Ovary (tissue), 10 donors: ENCODE measurements at places on chromosomes 12 and 14. TPM values are rescaled to one million over a fixed set of nuclear protein-coding genes. Genes with fewer than 3 reads are reported as not detected.

Gene CLEC4D
- total RNA-seq, result not detected

Gene ARG2
- 3.4 TPM for total RNA-seq

Gene TNS2
- total RNA-seq, result 88.7 TPM

Gene FERMT2
- 92.5 TPM for total RNA-seq

Gene CMKLR1
- 2.2 TPM for total RNA-seq

Gene ASCL4
- total RNA-seq, result not detected

Gene BBOF1
- total RNA-seq, result 7.1 TPM

Gene TSPAN19
- not detected for total RNA-seq

Gene MFAP5
- total RNA-seq, result not detected

Gene SMCO2
- total RNA-seq, result not detected

Gene NPFF
- not detected for total RNA-seq

Gene SCN8A
- 2.9 TPM for total RNA-seq

Gene TAS2R13
- 1.8 TPM for total RNA-seq

Gene CELA1
- total RNA-seq, result not detected

Gene SLC22A17
- total RNA-seq, result 25.0 TPM
